ENCODE measurements at places on chromosomes 2 and 18. TPM values are rescaled to one million over a fixed set of nuclear protein-coding genes. Genes with fewer than 3 reads are reported as not detected.

AKAIN1 gene
- not detected for total RNA-seq

RRM2 gene
- 0.72 TPM for total RNA-seq

CXCR4 gene
- not detected for total RNA-seq

SPAG16 gene
- total RNA-seq = 27.8 TPM

CNRIP1 gene
- total RNA-seq = 7.6 TPM

CPLX4 gene
- not detected for total RNA-seq

DNA sequence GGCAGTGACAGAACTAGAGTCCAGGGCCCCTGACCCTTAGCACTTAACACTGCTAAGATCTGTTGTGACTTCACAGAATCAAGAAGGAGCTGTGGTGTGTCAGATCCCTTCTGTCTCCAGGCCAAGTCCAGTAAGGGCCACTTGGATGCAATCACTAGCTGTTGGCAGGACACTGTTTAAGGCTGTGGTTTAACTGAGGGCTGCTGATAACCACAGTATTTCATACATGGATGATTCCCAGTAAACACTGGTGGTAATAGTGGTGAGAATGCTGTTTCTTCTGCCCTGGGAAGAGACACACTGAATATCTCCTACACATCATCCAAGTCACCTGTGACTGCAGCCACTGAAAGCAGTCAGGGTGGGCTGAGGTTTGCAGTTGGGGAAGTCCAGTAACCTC lies 77.7 kb upstream of the FBXO11 start:
- DNase-seq = peak; percentile 78

GRCh38 chr2:61910603-61911002 lies 5.1 kb downstream of the COMMD1 start:
- DNase-seq = no peak

DNA sequence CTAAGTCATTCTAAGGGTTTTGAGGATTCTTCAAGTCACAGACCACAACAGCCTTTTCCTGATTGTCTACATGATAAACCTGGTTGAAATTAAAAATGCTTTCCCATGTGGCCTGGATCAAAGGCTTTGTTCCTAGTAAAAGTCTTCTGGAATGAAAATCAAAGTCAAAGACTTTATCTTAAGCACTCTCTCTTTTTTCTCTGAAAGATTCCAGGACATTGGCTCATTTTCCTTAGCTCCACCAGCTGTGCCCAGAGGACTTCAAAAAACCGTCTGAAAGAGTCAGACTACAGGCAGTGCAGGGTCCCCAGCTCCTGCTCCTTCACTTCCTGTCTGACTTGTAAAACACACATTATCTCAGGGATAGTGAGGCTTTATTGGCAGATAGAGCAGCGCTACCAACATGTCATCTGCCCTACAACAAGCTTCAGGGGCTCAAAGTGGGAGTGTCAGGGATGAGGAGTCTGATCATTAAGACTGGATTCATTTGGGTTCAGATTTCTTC lies 148.2 kb downstream of the ESCO1 start:
- no peak for DNase-seq

GRCh38 chr2:51290725-51291124 lies 258.8 kb upstream of the NRXN1 start:
- no peak for DNase-seq

- peak; percentile 55 for DNase-seq
Measured at GRCh38 chr2:239002954-239003623, 155.2 kb downstream of the TWIST2 start.

DNA sequence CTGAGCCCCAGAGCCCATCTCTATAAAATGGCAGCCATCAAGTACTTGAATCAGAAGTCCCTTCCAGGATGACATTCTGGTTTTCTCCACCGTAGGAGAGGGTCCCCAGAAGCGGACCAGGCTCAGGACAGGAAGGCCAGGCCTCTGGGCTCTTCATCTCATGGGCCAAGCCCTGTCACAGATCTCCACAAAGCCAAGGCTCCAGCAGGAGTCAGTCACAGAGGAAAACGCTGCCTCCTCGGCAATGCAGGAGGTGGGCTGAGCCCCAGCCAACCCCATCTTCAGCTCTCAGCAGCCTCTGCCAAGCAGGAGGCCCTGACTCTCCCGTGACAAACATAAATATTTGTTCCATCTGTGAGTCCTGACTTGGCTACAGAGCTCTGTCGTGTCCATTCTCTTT lies 39.4 kb upstream of the GPAT2 start:
- DNase-seq = no peak

- DNase-seq = no peak
Measured at GRCh38 chr18:32302806-32303205, 113.0 kb downstream of the MEP1B start.

DNA sequence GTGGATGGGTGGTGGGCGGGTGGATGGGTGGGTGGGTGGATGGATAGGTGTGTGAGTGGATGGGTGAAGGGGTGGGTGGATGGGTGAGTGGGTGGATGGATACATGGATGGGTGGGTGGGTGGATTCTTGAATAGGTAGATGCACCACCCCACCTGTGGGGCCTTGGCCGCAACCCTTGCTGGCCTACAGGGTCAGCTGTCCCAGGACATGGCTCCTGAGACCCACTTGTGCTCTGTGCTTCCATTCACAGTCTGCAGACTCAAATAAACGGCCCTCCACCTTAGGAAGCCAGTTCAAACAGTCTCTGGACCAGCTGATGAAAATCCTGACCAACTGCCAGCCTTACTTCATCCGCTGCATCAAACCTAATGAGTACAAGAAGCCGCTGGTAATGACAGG lies 54.4 kb downstream of the MYO7B start:
- no peak for DNase-seq

DNA sequence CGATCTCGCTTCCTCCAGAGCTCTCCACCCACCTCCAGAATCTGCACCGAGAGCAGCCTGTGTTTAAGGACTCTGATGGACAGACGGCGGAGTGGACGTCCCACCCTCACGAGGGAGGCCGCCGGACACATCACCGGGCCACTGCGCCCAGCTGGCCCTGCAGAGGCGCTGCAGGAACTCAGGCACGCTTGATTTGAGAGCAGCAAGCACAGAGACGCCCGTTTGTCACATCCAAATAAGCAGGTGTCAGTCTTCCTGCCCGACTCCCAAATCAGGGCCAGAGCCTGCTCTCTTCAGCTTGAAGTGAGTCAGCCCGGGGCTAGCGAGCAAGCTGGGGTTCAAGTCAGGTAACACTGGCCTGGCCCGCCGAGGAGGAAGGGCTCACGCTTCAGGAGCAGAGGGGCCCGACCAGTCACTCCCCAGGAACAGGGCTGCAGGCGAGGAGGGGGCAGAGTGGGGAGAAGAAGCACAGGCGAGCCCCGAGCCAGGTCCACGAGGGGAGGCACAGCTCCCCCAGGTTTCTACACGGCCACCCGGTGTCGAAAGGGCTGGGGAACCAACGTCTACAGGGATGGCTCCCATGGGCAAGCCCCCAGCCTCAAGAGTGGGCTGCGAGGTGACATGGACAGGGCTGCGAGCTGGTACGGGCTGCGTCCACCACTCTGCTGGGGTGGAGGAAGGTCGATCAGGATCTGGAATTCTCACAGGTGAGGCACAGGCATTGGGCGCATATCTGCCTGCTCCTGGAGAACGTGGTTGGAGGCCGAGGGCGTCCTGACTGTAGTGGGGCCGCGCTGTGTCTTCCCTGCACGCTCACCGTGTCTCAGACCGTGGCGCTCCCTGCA lies 52.5 kb upstream of the CTDP1 start:
- DNase-seq = no peak

- peak; percentile 97 for DNase-seq
Measured at GRCh38 chr2:54482715-54483114, 26.6 kb downstream of the SPTBN1 start.

DNA sequence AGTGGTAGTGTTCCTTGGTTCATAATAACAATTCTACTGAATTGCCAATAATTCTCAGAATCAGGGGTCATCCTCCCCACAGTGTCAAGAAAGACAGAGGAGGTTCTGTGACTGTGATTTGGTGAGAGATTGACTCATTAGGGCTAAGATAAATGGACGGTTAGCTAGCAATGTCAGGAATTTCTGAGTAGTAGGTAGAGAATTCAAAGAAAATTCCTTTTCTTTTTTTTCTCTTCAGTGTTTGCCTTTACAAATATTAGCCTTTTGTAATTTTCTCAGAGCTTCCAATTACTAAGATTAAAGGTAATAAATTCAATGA lies 16.8 kb upstream of the CRIM1 start:
- peak; percentile 31 for DNase-seq

Data from myocyte (in vitro differentiated cells).